ENCODE measurements at places on chromosomes 13 and 19.

DNA sequence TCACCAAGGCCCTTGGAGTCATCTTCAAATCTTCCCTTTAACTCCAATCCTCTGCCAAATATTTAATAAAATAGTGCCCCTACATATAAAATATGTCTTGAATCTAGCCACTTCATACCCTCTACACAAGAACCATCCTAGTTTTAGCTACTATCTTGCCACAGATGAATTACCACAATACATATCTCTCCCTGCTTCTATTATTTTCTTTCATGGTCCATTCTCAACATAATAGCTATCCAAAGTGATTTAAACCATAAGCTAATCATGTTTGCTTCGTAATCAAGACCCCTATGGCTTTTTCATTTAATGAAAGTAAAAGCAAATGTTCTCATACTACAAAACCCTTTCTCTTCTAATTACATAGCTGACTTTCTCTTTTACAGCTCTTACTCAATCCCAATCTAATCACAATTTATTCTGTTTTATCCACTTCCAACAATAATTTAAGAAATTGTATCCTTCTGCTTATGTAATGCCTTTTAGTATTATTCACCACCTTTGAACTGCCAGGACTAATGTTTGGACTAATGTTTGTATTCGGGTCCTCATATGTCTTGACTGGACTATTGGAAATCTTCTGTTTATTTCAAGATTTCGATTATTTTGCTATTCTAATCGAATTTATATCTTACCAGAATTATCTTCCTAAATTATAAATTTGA is 412.0 kb downstream of the SLITRK1 start:
- no peak for DNase-seq

DNA sequence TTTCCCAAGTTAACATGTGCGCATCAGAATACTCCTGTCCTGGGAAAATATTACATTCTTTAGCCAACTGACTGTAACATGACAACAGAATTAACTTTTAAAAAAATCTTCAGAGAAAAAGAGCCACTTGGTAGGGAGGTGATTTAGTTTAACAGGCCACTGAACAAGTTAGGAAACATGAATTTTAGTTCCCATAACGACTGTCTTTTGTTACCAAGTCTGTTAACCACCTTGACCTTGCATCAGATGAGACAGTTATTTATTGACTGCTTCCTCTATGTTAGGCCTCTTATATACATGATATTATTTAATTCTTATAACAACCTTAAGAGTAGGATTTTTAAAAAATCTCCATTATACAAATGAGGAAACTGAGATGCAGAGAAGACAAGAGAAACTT is 268.6 kb downstream of the NDFIP2 start:
- DNase-seq, result no peak

GRCh38 chr19:8578642-8579265 is 1.5 kb upstream of the MYO1F start:
- DNase-seq, result peak; percentile 75

- DNase-seq, result no peak
Measured at GRCh38 chr19:38425222-38425809, 703 bp downstream of the RASGRP4 start.

DNA sequence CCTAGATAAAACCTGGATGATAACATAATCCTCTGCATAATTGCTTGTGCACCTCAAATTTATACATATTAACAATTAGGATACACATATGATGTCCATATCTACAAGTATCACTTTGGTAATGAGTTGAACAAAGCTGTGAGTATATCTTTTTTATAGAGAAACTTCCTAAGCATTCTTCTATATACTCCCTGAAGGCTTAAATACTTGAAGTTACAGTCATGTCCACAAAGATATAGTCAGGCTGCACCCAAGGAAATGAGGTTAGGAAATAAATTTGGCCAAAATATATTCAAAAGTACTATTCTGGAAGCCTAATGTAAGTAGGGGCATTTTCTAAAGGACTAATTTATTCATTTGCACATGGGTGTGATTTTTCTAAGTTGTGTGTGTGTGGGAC is 761.5 kb downstream of the PCDH9 start:
- DNase-seq, result no peak

Data from OCI-LY7 (cell line).